Effector memory CD8-positive, alpha-beta T cell (primary cell): ENCODE measurements at places on chromosomes 12 and 14.

- no peak for DNase-seq
These were observed 14.3 kb downstream of the CFL2 start for GRCh38 chr14:34699873-34700621.

DNA sequence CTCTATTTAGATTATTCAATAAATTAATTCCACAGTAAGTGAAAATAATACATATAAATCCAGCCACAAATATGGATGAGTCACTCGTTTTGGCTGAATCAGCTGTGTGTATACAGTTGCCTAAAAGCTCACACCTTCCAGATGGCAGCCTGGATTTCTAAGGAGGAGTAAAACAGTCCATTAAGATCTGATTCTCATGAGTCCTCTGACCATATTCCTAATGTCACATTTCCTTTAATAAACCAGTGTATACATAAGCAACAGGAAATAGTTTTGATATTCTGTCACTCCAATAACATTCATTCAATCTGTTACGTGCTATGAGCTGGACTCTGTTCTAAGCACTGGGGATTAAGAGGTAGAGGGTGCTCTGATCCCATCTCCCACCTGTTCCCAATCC lies 21.8 kb downstream of the MDM1 start:
- no peak for DNase-seq

DNA sequence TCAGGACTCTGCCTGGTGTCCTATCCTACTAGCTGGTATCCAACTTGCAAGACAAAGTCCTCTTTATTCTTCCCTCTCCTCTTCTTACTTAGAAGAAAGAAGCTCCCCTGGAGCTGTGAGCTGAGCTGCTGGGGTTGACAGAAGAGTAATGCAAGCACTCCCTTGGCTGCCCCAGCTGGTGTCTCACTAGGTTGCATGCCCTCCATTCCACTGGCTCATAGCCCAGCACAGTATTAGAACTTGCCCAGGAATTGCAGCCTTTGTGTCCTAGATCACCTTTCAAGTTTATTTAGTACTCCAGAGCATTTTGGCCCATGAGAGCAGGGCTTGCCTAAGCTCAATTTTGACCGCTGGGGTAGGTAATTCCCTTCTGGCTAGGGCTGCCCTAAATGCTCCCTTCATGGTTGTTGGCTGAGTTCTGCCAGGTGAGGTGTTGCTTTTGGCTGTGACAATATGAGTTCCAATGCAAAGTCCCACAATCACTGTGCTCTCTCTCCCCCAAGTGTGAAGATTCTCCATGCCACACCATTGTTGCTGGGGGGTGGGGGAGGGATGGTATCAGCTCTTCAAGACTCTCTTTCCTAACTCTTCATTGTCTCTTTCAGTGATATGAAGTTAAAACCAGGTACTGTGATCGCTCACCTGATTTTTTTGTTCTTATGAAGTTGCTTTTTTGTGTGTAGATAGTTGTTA lies 317.4 kb upstream of the DDHD1 start:
- DNase-seq: no peak

GRCh38 chr12:77387214-77387613 lies 321.8 kb upstream of the E2F7 start:
- no peak for DNase-seq

DNA sequence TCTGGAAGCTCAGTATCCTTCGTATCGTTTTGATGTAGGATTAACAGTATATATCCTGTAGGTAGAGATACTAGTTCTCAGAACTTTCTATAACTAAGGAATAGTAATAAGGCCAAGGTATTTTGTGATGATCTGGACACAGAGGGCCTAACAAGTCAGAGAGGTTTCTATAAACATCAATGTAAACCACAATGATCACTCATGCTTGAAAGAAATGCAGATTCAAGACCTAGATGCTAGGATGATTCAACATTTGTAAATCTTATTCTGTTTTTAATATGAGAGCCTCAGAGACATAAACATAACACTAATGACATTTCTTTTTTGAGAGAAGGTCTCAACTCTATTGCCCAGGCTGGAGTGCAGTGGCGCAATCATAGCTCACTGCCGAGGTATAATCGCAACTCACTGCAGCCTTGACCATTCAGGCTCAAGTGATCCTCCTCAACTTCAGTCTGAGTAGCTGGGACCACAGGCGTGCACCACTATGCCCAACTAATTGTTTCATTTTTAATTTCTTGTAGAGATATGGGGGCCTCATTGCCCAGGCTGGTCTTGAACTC lies 16.2 kb downstream of the SUPT16H start:
- no peak for DNase-seq

GRCh38 chr14:81550001-81550637 lies 16.5 kb upstream of the SEL1L start:
- DNase-seq: no peak

GRCh38 chr12:45575823-45576475 lies 153.6 kb upstream of the ARID2 start:
- DNase-seq: no peak

GRCh38 chr12:67357376-67358125 lies 88.4 kb downstream of the CAND1 start:
- DNase-seq: no peak

GRCh38 chr12:124021007-124021406 lies 48.0 kb downstream of the ZNF664 start:
- DNase-seq: no peak

- DNase-seq: no peak
These were observed 282.9 kb downstream of the CCER1 start for GRCh38 chr12:90672081-90672480.

GRCh38 chr12:94205822-94206221 lies 57.4 kb downstream of the PLXNC1 start:
- no peak for DNase-seq

DNA sequence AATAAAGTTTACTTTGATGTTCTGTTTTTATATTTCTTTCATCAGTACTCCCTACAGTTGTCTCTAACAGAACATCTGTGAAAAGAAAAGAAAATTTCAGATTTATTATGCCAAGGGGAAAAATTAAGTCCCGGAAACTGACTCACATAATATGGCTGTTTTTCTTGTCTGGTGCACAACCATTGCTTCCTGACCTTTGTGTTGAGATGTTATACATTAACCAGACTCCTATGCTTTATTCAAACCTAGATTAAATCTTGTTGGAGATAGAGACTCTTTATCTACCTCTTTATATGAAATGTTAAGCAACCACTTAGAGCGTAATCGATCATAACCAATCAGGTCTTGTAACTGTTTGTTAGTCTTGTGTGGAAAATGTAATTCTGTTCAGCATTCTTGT lies 37.6 kb upstream of the BICD1 start:
- no peak for DNase-seq

- no peak for DNase-seq
These were observed 42.9 kb downstream of the INSM2 start for GRCh38 chr14:35576856-35577255.

- DNase-seq: no peak
These were observed 109.6 kb downstream of the ATXN7L3B start for GRCh38 chr12:74647256-74647655.

DNA sequence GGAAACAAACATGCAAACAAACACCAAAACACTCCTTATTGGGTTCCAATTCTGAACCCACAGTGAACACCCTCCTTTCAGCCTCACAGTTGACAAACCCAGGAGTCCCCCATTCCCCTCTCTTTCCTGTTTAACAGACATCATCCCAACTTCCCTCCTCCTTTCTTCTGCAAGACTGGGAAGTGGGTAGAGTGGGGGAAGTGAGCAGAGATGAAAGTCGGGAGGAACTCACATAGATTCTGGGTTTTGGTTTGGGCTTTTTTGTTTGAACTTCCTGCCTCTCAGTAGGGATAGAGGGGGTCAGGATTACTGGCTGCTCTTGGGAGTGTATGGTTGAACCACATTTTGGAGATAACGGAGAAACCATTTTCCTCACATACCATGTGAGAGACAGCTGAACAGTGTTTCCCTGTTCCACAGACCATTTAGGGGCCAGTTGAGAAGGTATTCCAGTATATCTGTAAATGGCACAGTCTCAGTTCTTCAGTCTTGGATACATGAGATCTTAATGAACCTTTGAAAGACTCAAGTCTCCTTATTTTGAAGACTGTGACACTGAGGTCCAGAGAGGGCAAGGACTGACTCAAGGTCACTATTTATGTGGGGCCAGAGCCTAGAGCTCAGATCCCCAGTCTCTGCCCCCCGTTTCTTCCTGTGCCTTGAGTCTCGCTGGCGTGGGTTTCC lies 3.9 kb upstream of the GPR84 start:
- DNase-seq: no peak

DNA sequence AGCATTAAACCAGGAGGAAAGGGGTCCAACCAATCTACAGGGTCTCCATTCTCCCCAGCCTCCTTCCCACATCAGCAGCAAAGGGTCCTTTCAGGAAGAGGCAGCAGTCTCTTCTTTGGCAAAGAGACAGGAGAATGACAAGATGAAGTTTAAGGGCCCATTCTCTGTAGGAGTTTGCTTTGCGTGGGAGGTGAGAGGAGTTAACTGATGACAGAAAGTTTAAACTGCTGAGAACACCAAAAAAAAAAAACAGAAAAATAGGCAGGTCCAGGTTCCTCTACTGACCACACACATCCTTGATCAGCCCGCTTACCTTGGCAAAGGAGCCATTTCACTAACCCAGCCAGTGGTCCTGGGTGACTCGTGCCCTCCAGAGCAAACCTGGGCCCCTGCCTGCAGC lies 5.7 kb downstream of the SLC6A13 start:
- no peak for DNase-seq

DNA sequence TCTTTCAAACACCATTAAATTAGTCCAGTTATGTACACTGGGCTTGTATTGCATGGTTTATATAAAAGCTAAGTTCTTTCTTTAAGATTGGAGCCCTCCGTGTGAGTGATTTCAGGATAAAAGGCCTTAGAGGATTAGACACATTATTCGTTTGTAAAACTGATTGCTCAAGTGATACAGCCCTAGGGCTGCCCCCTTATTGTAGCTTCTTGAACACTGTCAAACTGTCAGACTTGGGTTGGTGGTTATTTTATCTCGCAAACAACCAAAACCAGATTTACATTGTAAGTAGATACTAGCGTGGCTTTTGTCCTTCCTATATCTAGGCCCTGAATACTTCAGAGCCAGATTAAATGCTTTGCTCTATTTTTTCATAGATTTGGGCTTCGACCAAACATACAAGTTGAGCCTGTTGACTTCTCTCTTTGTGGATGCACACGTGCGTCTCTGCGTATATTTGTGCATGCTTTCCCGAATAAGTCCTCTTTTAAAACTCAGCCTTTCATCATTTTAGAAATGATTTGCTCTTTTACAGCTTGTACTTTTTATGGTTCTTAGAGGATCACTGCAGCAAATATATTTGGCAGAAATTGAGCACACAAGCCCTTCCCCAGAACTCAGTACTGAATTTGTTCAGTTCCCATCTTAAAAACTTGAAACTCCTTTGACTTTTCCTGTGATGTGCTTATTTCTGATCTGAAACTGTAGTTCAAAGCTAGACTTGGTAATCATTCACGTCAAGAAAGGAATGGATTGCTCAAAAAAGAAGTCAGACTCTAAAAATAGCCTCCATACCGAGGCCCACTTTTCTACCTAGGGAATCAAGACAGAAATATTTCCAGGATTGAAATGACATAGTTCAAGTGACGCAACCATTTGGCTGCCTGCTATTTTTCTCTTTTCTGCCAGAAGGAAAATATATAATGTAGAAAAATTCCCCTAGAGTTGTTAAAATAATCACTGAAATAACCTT lies 129.5 kb downstream of the ETV6 start:
- no peak for DNase-seq
